Naive thymus-derived CD4-positive, alpha-beta T cell (primary cell): ENCODE measurements at places on chromosomes 4 and X.

- no peak for DNase-seq
Measured at GRCh38 chr4:121071640-121072223, 603 bp downstream of the NDNF start.

DNA sequence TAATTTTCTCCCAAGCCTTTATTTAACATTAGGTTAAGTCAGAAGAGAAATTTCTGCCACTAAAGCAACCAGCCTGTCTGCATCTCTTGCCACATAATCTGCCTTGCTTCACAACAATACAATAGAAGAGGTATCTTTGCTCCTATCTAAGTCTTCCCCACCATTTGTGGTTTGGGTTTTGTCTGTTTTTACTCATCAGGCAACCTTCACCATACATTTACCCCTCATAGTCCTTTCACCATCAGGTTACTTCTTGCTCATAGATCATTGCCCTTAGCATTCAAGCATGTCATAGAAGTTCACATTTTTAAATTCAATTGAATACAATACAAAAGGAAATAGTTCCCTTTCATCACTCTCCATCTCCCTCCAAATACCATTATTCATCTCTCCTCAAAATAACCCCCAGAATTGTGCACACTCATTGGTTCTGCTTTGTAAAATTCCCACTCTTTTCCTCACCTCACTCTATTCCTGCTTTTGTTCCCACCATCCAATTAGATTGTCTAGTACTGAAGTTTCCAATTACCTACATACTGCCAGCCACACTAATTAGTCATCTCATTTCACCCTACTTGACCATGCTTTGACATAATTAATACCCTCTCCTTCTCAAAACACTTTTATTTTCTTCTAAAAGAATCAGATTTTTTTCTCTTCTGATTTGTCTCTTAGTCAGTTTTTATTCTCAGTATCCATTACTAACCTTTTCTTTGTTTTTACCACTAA, 1957.0 kb upstream of the AGA start:
- DNase-seq: no peak

GRCh38 chr4:139234253-139234652, 45.8 kb downstream of the MGARP start:
- no peak for DNase-seq

DNA sequence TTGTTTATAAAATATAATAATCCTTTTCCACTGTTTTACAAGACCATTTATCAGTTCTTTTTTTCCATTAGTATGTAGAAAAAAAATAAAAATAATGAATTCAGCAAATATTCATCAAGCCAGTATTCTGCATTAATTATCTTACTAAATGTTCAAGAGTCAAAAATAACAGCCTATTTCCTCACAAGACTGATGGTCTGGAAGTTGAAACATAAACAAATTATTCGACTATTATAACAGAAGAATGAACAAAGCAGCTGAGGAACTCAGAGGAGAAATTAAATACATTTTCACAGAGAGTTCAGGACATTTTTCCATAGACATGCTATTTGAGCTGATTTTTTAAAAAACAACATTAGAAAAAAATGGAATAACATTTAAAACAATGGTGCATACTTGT, 2594.8 kb downstream of the ARAP2 start:
- DNase-seq: no peak

DNA sequence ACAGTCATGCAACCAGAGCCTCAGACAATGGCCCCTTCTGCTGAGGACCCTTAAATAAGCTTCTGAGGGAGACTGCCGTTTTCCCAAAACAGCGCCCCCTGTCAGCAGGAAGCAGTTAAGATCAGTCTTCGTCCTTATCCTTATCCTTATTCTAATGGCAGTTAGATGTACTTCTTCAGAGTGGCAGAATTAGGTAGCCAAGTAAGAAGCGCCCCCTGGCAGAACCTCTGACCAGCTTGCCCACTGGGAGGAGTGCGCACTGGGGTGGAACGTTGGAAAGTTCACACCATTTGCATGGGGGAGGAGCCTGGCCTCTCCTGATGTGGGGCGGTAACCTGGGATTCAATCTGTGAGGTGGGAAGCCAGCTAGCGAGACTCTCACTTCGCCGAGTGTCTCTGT, 133.6 kb upstream of the QRFPR start:
- DNase-seq: no peak
